Chondrocyte (in vitro differentiated cells): ENCODE measurements at places on chromosomes 16 and 17. TPM values are rescaled to one million over a fixed set of nuclear protein-coding genes. Genes with fewer than 3 reads are reported as not detected.

FGF11 gene
- 5.0 to 6.0 TPM (median 5.1 TPM) in 3 replicates for total RNA-seq

GRCh38 chr17:73753751-73754496 lies 109.7 kb upstream of the SDK2 start:
- DNase-seq: no peak

DNA sequence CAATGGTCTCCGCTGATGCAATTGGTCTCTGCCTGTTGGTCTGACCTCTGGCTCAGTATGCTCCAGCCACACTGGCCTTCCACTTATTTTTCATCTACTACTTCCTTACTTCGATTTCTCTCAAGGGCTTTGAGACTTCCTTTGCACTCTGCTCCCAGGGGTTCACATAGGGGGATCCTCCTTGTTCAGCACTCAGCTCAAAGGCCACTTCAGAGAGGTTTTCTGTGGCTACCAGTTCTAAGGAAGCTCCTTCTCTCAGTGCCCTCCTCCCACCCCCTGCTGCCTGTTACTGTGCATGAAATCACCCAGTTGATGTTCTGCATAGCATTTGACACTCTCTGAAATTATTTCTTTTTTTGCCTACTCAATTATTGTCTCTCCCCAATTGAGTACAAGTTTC lies 476.4 kb downstream of the HS3ST3B1 start:
- no peak for DNase-seq

PRSS27 gene
- total RNA-seq: 2.8 to 4.3 TPM (median 3.1 TPM) in 3 replicates

RRAD gene
- 0.75 to 6.5 TPM (median 4.4 TPM) in 3 replicates for total RNA-seq

- no peak for DNase-seq
Observed at GRCh38 chr16:23557779-23558702, 514 bp downstream of the UBFD1 start.

CMTM4 gene
- total RNA-seq: 30.1 to 32.5 TPM (median 31.5 TPM) in 3 replicates

DNA sequence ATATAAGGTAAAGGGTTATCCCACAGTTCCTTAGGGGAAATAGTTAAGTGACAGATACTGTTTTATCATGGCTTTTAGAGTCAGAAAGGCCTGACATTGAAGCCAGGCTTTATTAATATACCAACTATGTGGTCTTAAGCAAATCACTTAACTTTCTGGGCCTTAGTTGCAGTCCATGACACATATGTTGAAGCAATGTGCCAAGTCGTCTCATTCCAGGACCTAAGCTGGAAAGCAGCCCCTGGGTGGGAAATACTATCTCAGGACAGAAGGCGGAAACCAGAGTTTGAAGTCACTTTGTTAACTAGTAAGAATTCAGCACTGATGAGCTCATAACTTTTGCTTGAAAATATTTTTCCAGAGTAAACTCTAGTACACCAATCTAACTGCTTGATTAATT lies 80.0 kb downstream of the USP32 start:
- DNase-seq: no peak

- no peak for DNase-seq
Observed at GRCh38 chr17:48488548-48489106, 42.2 kb downstream of the HOXB1 start.

SCGB1C2 gene
- not detected in 3 replicates for total RNA-seq

NUPR1 gene
- 39.1 to 300 TPM (median 289 TPM) in 3 replicates for total RNA-seq

- DNase-seq: no peak
Observed at GRCh38 chr17:82200135-82200534, 12.5 kb downstream of the CCDC57 start.

GRCh38 chr17:82121660-82122629 lies 23.9 kb upstream of the FASN start:
- DNase-seq: no peak

- no peak for DNase-seq
Observed at GRCh38 chr16:62408760-62409159, 372.5 kb upstream of the CDH8 start.

CD300H gene
- total RNA-seq: not detected in 3 replicates

PRRT2 gene
- 5.2 to 9.1 TPM (median 6.1 TPM) in 3 replicates for total RNA-seq

HEATR9 gene
- not detected in 3 replicates for total RNA-seq

DNA sequence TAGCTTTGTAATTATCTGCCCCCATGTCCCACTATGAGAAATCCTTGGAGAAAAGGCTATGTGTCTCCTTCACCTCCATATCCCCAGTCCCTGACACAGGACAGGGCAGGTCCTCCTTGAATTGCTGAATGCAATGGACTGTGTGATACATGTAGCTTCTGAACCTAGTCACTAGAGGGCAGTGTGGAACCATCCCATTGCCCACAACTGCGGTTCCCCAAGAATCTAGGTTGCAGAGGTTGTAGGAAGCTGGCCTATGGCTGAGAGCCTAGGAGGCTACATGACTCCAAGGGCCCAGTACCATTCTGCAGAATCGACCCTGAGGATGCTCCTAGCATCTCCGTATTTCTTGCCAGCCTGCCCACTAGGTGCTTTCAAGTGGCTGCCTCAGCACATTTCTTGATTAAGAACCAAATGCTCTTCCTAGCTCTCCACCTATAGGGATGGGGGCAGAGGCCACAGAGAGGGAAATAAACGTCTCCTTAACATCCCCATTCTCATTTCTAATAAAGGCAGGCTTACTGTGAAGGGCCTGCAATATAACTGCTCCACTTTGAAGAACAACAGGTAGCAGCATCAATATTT lies 394.0 kb downstream of the CA10 start:
- DNase-seq: no peak

DNA sequence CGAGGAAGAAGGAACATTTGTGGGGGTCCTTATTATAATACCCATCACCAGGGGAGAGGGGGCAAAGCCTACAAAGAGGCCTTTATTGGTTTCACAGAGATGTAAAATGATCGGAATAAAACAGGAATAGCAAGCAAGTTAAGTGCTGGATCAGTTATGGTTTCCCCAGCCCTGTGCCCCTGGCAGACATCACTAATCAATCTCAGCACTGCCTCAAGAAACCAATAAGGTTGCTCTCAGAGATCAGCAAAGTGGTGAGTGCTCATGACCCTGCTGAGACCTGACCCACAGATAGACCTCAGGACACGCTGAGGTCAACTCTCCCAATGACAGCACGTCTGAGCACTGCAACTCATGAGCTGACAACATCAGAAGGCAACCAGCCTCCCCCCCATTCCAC lies 66.3 kb downstream of the ZNF423 start:
- no peak for DNase-seq

DNA sequence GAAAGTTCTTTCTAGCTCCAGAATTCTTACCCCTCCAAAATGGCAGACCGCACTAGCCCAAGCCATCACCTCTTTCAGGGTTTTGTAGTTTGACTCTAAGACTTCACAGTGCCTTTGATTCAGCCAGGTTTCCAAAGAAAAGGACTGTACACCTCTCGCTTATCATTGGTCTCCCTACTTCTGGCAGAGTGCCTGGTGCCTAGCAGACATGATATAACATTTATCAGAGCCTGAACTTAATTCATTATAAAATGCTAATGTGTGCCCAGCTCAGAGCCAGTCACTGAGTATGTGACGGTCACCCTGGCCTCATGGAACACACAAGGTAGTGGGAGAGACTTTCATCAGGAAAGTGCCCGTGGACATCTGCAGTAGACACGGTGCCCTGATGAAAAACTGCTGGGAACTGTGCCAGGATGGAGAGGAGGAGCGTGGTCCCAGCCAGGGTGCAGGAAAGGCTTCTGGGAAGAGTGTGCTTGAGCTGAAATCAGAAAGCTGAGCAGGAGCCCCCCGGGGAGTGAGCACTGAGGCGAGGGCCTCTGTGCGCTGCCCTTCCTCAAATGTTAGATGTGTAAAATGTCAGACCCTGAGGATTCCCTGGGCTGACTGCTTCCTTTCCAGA lies 34.3 kb upstream of the LGALS9 start:
- no peak for DNase-seq

DNA sequence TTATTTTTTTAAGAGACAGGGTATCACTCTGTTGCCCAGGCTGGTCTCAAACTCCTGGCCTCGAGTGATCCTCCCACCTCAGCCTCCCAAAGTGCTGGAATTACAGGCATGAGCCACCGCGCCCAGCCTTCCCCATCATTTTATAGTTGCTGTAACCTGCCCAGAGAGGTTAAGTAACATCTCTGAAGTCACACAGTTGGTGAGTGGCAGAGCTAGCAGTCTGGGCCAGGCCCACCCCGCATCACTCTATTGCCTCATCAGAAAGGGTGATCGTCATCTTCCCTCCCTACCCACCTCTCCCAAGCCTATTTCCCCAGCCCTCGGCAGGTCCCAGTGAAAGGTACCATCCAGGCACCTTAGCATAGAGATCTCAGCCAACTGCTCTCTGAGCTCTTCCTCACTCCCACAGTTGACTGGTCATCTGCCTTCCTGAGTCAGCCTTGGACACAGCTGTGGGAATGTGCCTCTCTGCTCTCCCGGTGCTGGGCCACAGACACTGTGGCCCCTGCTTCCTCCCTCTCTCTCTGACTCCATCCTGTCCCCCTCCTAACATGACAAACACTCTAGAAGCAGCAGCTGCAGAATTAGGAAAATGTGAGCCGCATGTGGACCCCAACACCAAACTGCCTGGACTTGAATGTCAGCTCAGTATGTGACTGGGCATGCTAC lies 57.1 kb downstream of the SCNN1B start:
- DNase-seq: peak; percentile 25

SLC5A2 gene
- not detected in 3 replicates for total RNA-seq

- DNase-seq: no peak
Observed at GRCh38 chr16:3358871-3359270, 3.2 kb downstream of the OR2C1 start.

DNA sequence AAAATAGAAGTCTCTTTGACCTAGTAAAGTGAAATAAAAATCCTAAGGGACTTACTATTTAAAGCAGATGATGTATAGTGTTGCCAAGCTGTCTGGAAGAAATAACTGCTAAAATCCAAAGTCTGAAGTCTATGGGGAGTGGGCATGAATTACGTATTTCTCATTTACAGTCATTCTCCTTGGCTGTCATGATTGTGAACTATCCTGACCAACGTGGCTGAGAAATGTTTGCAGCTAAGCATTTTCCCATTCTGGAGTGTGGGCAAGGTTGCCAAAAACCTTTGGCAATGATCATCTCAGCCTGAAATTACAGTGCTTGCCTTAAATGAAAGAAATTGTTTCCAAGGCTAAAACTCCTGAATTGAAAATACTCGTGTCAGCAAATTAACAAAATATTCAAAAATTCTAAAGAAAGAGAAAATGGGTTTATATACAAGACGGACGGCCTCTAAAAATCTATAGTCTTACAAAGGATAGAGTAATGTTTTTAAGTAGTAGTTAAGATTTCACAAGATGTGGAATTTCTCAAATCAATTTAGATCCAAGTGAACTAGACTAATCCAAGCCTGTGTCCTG lies 77.0 kb downstream of the CACNG1 start:
- no peak for DNase-seq

KRTAP4-9 gene
- total RNA-seq: not detected in 3 replicates

DNA sequence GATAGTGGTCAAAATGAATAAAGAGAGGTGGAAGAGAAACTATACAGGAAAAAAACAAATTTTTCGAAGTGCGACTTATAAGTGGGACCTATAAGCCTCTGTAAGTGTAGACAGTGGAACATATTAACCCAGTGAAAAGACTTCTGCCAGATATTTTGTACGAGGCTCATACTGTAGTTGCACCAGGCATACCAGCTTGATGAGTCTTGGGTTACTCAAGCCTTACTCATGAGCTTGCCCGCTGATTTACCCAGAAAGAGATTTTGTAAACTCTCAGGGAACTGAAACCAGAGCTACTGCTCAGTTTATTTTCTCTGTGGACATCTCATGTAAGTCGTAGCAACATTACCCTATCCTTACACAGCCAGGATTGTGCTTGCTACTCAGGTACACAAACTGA lies 708.0 kb upstream of the SOX9 start:
- DNase-seq: no peak

HS3ST4 gene
- total RNA-seq: not detected in 3 replicates

GRCh38 chr17:29596811-29597210 lies 3.9 kb downstream of the ANKRD13B start:
- peak; percentile 75 for DNase-seq

DNA sequence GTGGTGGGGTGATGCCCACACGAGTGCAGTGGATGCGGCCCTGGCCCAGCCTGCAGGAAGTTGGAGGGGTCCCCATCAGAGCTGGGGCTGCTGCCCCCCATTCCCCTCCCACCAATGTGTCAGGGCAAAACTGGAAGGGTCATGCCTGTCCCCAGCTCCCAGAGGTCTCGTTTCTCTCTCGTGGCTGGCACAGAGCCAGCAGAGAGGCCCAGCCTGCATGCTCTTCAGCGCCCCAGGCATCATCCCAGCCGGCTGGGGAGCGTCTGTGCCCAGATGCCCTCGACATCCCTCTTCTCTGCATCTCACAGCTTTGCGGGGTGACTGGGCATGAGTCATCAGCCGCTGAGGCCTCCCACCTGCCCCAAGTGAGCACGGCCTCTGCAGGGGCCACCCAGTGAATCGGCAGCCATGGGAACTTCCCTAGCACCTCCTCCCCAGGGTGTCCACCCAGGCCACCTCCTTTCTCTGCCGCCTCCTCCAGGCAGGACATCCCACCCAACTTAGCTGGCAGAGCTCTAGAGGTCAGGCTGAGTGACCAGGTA lies 9.8 kb upstream of the CSNK1D start:
- DNase-seq: no peak
